ENCODE measurements at places on chromosomes 1 and 21.
A peak's percentile ranks its signal among the peaks of the same experiment; 100 is the strongest.

- DNase-seq, result no peak
These were observed 19.6 kb downstream of the SMAP2 start for GRCh38 chr1:40393173-40393572.

DNA sequence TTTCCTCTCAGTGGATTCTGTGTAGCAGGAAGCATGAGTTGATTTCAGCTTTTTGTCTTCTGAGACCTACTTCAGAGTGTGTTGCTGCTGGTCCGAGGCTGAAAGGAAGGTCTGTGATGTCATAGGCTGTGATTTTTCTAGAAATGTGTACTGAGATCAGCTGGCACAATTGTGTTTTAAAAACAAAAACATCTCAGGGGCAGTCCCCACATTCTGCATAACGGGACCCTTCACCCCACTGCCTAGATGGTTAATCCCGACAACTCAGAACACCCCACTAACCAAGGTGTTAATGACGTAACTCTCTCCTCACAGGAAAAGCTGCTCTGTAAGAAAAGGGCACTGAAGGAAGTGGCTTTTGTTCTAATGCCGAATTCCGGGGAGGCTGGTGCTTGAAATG is 59.8 kb upstream of the PPP2R5A start:
- DNase-seq, result no peak

DNA sequence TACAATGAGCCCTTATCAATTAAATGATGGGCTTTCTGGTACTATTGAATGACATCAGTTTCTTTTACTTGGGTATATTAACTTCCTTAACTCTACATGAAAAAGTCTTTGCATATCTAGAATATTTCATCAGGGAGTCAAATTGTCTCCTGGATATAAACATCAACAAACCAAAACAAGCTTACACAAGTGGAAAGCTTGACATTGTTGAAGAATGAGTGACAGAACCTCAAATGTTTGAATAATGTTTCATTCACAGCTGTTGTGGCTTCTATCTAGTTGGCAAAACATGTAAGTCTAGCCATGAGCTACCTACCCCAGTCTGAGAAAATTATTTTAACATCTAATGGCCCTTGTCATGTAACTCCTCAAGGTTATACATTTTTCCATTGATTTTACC is 604.8 kb upstream of the ADAMTS5 start:
- peak; percentile 89 for DNase-seq

DNA sequence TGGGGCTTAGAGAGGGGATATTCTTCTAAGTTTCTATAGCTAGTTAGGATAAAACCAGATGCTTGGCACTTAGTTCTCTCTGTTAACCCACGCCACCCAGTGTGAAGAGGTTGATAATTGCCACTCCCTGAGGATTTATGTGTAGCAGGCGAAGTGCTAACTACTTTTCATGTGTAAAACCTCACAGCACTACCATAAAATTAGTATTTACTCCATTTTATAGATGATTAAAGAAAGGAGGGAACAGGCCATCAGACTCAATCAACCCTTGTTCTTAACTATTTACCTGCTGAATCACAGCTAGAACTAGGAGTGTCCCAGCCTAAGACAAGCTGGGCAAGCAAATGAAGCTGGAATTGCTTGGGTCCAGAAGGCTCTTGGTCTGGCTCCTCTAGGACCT is 8.9 kb downstream of the LIN28A start:
- no peak for DNase-seq

GRCh38 chr1:201399352-201400126 is 415 bp upstream of the LAD1 start:
- no peak for DNase-seq

DNA sequence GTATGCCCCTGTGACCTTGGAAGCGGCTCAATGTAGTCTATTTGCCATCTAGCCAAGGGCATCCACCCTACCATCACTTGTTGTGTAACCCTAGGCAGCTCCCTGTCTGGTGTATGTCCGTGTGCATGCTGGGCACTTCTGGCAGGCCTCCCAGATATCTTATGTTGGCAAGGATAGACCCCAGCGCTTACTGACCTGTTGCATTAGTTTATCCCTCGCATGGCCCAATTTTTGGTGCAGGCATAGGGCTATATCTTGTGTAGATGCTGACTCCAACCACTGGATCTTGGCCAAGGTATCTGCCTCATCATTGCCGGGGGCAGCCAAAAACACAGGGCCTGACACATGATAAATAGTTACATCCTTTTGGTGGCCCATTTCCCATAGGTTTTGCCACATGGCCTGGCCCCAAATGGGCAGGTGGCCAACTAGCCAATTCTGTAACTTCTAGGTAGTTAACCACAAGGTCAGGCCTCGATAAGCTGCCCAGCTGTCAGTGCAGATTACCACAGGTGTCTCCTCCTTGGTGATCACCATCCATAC is 14.0 kb upstream of the TBX19 start:
- peak; percentile 20 for DNase-seq

DNA sequence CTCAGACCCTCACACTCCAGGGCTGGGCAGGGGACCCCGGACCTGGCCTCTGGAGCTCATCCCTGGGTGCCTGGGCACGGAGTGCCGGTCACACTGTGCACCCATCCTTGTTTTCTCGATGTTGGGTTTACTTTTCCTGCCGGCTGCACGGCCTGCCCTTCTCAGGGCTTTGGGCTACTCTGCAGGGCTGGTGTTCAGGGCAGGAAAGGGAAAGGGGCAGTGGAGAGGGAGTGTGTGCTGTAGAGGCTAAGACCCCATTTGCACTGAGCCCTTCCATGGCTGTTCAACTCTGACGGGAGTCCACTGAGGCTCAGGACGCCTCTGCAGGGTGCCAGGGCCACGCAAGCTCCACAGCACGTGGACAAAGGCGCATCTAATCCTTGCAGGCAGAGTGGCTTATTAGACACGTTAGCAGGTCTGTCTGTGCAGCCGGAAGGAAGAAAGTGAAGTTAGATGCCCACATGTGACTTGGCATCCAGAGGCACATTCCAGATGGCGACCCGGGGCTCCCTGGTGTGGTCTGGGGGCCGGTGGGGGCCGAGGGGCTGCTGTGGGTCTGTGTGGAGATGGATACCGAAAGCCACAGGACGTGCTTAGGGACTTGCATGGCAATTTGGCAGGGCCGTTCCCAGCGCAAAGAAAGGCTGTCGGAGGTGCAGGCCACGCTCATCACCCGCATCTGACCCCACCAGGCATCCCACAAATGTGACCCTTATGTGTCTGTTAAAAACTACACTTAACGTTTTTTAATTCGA is 33.6 kb downstream of the COL18A1 start:
- DNase-seq, result no peak

- peak; percentile 86 for DNase-seq
These were observed 68.2 kb downstream of the ARHGEF16 start for GRCh38 chr1:3522564-3523265.

DNA sequence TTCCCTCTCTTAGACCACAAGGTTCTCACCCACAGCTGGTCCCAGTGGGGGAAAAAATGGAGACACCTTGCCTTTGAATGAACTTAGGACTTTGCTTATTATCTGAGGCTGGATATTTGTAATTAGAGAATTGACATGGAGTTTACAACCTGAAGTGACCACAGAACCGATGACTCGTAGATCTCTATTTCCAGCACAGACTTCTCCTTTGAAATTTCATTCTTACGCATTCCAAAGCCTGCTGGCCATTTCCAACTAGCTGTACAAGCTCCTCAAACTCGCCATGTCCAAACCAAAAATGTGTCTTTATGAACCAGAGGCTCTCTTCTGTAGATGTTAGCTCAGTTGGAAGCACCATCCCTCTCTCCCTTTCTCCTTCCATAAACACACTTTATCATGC is 12.0 kb downstream of the RAB7B start:
- peak; percentile 51 for DNase-seq

DNA sequence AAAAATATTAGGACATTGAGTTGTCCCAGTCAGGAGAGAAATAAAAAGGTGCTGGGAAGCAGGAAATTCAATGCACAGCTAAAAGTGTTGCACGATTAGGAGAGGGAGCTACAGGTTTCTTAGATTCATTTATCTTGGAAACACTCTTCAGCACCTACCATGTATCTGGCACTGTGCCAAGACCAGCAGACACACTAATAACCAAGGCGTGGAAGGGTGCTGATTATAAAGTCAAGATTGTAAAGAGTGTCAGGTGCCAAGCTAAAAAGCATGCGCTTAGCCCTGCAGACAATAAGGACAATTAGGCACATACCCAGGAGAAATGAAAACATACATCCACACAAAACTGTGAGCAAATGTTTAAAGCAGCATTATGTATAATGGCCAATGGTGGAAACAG is 129.9 kb downstream of the DSCAM start:
- no peak for DNase-seq

- no peak for DNase-seq
These were observed 27.5 kb downstream of the DMBX1 start for GRCh38 chr1:46517010-46517600.

DNA sequence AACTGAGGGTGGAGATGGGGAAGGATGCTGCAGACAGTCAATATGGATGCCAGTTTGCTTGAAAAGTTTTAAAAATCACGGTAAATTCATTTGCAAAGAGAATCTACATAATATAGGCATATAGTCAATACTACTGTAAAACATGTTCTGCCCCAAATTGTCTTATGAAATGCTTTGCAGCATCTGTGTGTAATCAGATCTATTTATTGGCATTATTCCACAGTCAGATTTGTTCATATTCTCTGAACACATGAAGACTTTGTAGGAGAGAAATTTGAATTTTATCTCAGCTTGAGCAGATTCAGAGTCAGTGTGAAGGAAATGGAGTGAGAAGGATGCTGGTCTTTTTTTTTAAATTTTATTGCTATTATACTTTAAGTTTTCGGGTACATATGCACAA is 88.5 kb downstream of the PLPPR4 start:
- DNase-seq, result no peak

DNA sequence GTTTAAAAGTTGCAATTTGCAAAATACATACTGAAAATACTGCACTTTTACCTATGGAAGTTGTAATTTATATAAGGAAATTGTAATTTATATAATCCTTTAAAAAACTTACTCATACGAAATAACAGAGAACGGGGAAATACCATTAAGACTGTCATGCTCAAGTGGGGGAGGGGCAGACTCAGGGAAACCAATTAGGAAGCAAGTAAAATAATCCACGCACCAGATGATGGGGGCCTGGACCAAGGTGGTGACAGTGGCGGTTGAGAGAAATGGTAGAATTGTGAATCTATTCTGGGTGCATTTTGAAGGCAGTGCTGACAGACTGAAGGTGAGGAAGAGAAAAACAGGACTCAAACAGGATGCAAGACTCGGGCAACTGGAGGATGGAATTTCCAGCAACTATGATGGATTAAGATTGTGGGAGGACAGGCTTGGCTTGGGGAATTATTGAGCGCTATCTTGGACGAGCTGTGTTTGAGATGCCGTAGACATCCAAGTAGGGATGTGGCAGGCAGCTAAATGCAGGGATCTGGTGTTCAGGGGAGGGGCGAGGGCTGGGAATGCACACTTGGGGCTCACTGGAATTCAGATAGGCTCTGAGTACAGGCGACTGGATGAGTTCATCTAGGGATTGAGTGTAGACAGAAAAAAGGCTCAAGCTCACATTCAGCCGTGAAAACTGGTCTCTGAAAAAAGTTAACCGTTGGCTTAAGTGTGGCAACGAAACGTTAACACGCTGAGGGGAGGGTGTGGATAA is 977 bp downstream of the LCA5L start:
- peak; percentile 72 for DNase-seq

GRCh38 chr1:109197158-109198042 is 16.3 kb upstream of the SARS1 start:
- DNase-seq, result peak; percentile 100

DNA sequence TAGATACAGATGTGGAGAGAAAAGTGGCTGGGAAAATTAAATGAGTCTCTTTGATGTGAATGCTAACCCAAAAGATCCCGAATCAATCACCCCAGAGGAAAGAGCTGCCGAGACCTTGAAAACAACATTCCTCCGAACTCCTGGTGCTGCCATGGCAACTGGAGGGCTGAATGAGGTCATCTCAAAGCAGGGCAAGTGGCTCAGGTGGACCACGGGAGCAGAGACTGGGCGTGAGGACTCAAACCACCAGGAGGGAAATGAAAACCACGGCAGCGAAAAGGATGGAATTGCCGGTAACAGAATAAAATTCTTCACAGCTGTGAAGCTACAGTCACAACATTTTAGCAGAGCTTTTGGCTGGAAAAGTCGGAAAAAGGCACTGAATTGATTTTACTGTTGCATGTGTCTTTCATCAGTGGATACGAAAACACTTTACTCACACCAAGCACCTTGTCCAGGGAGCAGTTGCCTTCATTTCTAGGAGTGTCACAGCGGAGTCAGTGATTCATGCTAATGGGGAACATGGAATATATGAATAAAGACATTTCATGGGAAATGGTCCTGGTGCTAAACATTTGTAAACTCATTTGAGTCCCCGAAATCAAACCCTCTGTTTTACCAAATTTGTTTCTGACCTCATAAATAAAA is 23.2 kb upstream of the BECN2 start:
- DNase-seq, result peak; percentile 74

- DNase-seq, result no peak
These were observed 5.1 kb downstream of the IFNAR2 start for GRCh38 chr21:33234635-33235520.

- DNase-seq, result peak; percentile 18
These were observed 690.7 kb downstream of the ADGRL2 start for GRCh38 chr1:82491301-82492048.

DNA sequence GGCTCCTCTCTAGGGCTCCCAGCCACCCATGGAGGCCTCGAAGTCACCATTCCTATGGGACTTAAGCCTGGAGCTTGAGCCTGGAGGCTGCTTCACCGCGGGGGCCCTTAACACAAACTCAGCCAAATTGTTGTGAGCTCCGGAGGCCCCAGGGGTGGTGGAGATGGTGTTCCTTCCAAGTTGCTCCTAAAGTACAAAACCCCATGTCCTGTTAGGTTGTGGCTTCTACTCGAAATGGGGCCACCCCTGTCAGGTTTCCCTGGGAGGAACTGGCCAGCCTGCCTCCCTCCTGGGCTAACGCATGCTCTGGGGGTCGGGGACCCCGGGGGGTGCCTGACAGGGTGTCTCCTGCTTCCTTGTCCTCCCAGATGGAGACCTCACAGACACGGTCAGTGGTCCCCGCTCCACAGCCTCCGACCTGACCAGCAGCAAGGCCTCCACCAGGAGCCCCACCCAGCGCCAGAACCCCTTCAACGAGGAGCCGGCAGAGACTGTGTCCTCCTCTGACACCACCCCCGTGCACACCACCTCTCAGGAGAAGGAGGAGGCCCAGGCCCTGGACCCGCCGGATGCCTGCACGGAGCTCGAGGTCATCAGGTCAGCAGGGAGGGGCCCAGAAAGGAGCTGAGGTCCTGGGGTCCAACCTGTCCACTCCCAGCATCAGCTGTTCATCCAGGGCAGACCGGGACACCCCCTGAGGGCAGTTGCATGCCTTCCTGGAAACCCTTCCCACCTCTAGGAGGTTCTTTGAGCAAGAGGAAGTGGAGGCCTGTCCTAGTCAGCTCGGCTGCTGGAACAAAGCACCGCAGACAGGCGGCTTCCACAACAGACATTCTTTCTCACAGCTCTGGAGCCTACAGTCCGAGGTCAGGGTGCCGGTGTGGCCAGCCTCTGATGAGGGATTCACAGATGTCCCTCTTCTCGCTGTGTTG is 10.8 kb upstream of the SLC25A34 start:
- DNase-seq, result no peak
